ENCODE measurements at places on chromosomes 1 and 21.

DNA sequence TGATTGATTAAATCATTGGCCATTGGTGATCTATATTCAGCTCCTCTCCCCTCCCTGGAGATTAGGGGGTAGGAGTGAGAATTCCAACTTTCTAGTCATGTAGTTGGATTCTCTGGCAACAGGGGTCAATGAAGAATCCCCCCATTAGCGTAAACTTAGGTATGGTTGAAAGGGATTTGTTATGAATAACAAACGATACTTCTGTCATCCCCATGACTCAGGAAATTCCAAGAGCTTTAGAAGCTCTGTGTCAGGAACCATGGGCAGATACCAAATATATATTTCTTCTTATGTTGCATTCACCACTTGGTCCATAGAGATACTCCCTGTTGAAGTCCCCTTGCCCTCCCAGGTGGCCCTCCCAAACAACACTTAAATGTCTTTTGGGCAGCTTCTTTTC, 124.5 kb downstream of the DNM3 start:
- DNase-seq, result no peak
- H3K27ac ChIP-seq, result no peak overlapping the region
- H3K4me3 ChIP-seq, result no peak overlapping the region
- no peaks in the 10 kb centered on the region for H3K27me3 ChIP-seq
- H3K36me3 ChIP-seq, result no peaks in the 10 kb centered on the region

DNA sequence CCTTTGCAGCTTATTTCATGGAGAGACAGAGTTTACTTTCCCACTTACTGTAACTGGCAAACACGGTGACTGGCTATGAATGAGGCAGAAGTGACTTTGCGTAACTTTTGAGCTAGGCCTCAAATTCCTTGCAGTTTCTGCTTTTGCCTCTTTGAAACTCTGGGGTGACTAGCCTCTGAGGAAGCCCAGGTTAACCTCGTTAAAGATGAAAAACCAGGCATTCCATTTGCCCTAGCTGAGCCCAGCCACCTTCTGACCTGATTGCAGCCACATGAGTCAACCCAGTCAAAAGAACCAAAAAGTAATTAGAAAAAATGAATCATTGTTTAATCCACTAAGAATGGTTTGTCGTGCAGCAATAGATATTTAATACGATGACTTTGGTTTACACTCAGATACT, 20.4 kb downstream of the PRMT6 start:
- DNase-seq, result no peak
- no peak overlapping the region for H3K4me3 ChIP-seq
- no peak overlapping the region for H3K27ac ChIP-seq

- H3K4me3 ChIP-seq, result no peak overlapping the region
- peaks cover 7% of the 10 kb centered on the region for H3K27me3 ChIP-seq
- no peak overlapping the region for H3K27ac ChIP-seq
- peaks cover 8% of the 10 kb centered on the region for H3K4me1 ChIP-seq
Measured at GRCh38 chr1:201718346-201719202, 110.4 kb upstream of the IPO9 start.

DNA sequence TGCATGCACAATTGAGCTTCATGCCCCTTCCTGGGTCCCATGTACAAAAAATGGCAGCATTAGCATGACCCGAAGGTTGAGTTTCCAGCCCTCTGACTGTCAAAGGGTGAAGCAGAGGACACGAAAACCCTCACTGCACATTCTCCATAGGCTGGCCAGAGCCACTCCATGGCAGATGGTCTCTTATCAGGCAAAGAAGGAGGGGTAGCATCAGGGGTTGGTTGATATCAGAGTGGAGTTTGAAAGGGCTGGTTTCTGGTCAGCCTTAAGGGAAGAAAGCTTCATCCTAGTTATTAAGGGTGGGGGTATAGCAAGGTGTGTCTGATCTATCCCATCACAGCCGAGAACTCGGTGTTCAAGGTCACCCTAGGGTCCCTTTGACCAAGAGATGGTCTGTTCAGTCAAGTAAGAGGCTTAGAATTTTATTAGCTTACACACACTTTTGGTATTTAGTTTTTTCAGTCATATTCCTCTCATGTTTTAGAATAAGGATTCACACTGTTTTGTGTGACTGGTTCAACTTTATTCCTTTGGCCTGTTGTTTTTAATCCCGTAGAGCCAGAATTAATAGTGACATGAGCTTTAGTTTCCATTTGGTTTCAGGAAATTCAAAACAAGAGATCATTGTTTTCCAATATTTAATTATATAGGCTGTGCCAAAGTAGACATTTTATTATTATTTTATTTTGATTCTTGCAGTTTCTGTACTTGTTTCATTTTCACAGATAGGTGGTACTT, 199.9 kb upstream of the FMN2 start:
- peaks cover 2% of the 10 kb centered on the region for H3K4me1 ChIP-seq
- no peak for DNase-seq
- no peak overlapping the region for H3K4me3 ChIP-seq
- H3K27ac ChIP-seq, result no peak overlapping the region
- H3K27me3 ChIP-seq, result peaks cover 28% of the 10 kb centered on the region

- H3K27ac ChIP-seq, result no peak overlapping the region
- no peak overlapping the region for H3K4me3 ChIP-seq
- no peaks in the 10 kb centered on the region for H3K36me3 ChIP-seq
Measured at GRCh38 chr1:60888126-60888525, 194.2 kb upstream of the NFIA start.

DNA sequence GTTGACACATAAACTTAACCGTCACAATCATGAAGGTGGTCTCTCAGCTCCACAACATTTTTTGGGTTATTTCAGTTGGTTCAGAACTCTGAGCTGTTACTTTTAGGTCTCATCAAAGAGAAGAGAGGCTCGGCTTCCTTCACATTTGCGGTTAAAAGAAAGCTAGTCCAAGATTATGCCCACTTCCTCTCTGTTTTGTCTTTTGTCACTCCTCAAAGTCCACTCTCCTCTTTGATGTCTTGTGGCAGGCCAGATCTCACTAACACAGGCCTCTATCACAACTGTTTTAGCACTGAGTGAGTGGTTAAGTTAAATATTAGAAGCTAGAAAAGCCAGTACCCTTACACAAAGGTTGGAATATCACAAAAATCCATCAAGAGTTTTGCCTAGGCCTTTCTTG, 195.7 kb downstream of the FCRL5 start:
- H3K4me1 ChIP-seq, result peaks cover 2% of the 10 kb centered on the region
- no peak overlapping the region for H3K27ac ChIP-seq
- H3K4me3 ChIP-seq, result no peak overlapping the region
- H3K27me3 ChIP-seq, result peaks cover 36% of the 10 kb centered on the region
- DNase-seq, result no peak

DNA sequence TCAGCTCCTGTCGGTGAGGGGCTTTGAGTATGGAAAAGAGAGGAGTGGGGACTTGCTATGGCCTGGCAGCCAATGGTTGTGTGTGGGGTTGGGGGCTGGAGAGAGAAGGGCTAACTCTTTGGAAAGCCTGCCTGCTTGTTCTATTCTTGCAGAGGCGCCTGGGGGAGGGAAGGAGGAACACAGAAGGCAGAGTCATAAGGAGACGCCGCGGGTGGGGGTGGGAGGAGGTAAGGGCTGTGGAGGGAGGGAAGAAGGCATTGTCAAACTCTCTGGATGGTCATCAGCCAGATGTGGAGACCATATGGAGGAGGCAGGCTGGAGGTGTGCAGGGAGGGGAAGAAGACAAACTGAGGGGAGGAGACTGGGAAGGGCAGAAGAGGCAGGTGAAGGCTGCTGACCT, 70.0 kb downstream of the PLXNA2 start:
- no peaks in the 10 kb centered on the region for H3K36me3 ChIP-seq
- H3K27ac ChIP-seq, result no peak overlapping the region
- no peak overlapping the region for H3K4me3 ChIP-seq
- no peaks in the 10 kb centered on the region for H3K4me1 ChIP-seq
- no peak for DNase-seq

DNA sequence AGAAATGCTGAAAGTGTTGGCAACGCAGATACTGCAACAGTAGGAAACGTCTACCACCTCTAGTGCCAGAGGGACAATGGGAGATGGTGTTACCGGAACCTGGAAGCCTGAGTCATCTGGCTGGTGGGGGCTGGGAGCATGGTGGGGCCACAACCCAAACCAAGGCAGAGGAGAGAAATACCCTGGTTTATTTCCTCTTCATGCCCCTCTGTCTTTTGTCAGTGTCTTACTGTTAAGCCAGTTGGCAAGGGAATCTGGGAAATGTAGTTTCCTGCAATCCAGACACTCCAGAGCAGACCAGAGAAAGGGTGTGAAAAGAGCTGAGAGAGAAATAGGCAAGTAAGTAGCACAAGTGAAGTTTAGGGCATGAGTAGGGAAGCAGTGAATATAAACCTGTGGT, 14.8 kb downstream of the DNTTIP2 start:
- DNase-seq, result no peak
- no peaks in the 10 kb centered on the region for H3K27me3 ChIP-seq
- H3K4me1 ChIP-seq, result peaks cover 7% of the 10 kb centered on the region
- no peak overlapping the region for H3K4me3 ChIP-seq

DNA sequence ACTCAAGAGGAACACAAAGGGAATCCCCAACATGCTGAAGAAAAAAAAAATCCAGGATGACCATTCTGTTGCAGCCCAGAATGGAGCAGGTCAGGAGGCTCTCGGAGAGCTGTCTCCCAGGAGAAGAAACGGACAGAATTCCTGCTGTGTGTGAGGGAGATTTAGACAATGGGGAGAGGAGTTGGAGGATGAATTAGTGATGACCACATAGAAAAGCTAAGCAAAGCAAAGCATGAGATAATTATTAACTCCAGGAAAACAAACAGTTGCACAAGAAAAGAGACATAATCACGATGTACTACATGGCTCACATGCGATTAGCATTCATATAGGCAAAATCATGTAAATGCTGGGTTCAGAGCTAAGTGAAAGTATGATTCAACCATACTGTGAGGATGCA, 61.1 kb upstream of the SMYD2 start:
- no peak overlapping the region for H3K27ac ChIP-seq
- H3K36me3 ChIP-seq, result peaks cover 4% of the 10 kb centered on the region
- H3K27me3 ChIP-seq, result peaks cover 69% of the 10 kb centered on the region
- peaks cover 7% of the 10 kb centered on the region for H3K4me1 ChIP-seq
- DNase-seq, result no peak

DNA sequence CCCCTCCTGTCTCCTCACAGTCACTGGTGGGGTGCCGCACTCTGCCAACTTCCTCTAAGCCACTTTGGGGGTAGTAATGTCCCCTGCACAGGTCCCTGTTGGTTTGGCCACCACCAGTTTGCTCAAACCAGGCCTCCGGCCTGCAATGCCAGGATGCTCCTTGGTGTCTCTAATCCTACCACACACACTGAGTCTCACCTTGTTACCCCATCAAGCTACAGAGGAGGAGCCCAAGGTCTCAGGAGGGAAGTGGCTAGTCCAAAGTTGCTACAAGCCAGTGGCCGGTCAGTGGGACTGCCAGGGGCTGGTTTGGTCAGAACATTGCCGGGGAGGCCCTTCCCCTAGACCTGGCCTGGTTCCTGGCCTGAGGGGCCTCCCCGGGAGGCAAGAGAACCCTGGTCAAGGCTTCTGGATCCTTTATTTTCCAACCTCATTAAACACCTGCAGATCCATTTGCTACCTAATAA, 21.5 kb upstream of the LRP8 start:
- H3K4me1 ChIP-seq, result peaks cover 4% of the 10 kb centered on the region
- H3K36me3 ChIP-seq, result no peaks in the 10 kb centered on the region
- H3K27ac ChIP-seq, result no peak overlapping the region
- no peak for DNase-seq
- no peaks in the 10 kb centered on the region for H3K27me3 ChIP-seq
- no peak overlapping the region for H3K4me3 ChIP-seq

DNA sequence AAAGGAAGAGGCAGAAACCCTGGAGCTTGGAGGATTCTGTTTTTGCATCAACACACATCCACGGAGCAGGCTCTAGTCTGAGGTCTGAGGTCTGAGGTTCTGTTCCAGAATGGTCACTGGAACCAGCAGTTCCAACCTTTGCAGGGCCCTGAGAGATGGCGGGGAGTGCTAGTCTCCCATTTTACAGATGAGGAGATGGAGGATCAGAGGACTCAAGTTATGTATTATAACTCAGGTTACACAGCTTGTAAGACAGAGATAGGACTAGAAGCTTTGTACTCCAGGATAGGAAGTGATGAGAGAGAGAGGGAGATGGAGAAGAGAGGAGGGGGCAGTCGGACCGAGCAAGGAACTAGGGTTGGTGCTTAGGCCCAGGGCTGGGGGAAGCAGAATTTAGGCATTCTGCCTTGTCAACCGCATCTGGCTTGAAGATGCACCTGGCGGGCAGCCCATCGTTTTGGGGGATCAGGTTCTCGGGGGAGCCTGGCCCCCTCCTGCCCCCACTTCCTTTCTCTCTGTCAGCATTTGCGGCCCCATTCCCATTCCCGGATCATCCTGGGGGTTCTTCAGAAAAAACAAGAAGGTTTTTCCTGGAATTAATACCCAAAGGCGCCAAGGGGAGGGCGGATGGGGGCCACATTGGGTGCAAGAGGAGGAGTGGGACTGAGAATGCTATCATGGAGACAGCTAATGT, 5.6 kb downstream of the PEAR1 start:
- H3K36me3 ChIP-seq, result peaks cover 3% of the 10 kb centered on the region
- no peak overlapping the region for H3K27ac ChIP-seq
- H3K27me3 ChIP-seq, result peaks cover 53% of the 10 kb centered on the region
- DNase-seq, result no peak

GRCh38 chr1:113423826-113424225, 33.5 kb downstream of the MAGI3 start:
- no peak overlapping the region for H3K27ac ChIP-seq
- no peaks in the 10 kb centered on the region for H3K27me3 ChIP-seq
- H3K36me3 ChIP-seq, result no peaks in the 10 kb centered on the region
- H3K4me1 ChIP-seq, result no peaks in the 10 kb centered on the region
- no peak overlapping the region for H3K4me3 ChIP-seq

DNA sequence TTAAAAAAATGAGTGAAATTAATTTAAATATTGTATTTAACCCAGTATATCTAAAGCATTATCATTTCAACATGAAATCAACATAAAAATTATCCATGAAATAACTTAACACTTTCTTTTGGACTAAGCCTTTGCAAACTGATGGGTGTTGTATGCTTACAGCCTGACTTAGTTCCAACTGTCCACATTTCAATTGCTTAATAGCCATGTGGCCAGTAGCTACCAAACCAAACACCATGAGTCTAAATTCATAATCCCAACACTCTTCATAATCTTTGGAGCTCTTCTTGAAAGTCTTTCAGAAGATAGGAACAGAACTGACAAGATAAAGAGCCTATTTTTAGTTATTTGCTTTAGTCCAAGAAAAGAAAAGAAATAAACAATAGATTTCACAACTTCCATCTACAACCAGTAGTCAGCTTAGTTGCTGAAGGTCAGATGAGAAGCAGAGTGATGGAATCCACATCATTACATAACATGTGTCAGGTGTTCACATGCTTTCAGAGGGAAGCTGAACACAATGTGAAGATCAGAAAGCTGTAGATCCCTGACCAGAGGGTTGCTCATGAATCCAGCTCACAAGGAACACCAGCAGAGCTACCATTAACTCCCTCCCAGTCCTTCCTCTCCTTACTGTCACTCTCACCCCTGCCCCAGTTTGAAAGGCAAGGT, 144.0 kb upstream of the ZNF648 start:
- no peaks in the 10 kb centered on the region for H3K4me1 ChIP-seq
- H3K27me3 ChIP-seq, result peaks cover 25% of the 10 kb centered on the region
- no peak for DNase-seq
- H3K36me3 ChIP-seq, result peaks cover 2% of the 10 kb centered on the region
- H3K4me3 ChIP-seq, result no peak overlapping the region
- no peak overlapping the region for H3K27ac ChIP-seq

Measured in T-helper 17 cell (primary cell).